ENCODE measurements at places on chromosomes 16 and 17.

DNA sequence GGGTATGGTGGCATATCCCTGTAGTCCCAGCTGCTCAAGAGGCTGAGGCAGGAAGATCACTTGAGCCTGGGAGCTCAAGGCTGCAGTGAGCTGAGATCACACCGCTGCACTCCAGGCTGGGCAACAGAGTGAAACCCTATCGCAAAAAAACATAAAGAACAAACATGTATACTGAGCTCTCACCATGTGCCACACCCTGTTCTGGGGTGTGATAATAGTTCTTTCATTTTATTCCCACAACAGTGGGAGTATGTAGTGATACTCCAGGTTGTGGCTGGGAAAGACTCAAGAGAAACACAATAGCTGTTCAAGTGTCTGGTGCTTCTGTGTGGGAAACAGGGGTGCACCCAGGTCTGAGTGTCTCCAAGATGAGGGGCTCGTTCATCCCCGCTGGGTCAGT, 90.7 kb downstream of the SOCS1 start:
- DNase-seq = no peak

- no peak for DNase-seq
Measured at GRCh38 chr16:75118943-75119539, 2.5 kb upstream of the LDHD start.

DNA sequence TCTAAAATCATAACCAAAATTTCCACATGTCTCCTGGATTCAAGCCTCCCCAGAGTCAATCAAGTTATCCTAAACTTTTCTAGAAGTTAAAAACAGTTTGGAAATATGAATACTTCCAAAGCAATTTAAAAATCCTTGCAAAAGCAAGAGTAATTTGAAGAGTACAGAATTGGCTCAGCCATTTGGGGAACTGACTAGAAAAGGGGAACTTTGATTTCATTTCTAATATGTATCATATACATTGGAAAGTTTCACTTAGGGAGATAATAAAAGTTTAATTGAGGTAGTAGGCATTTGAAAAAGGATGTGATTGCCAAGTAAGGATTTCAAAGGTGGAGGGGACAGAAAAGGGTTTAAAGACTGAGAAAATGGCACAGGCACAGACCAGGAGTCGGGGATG, 9.0 kb upstream of the SLFN12L start:
- no peak for DNase-seq

DNA sequence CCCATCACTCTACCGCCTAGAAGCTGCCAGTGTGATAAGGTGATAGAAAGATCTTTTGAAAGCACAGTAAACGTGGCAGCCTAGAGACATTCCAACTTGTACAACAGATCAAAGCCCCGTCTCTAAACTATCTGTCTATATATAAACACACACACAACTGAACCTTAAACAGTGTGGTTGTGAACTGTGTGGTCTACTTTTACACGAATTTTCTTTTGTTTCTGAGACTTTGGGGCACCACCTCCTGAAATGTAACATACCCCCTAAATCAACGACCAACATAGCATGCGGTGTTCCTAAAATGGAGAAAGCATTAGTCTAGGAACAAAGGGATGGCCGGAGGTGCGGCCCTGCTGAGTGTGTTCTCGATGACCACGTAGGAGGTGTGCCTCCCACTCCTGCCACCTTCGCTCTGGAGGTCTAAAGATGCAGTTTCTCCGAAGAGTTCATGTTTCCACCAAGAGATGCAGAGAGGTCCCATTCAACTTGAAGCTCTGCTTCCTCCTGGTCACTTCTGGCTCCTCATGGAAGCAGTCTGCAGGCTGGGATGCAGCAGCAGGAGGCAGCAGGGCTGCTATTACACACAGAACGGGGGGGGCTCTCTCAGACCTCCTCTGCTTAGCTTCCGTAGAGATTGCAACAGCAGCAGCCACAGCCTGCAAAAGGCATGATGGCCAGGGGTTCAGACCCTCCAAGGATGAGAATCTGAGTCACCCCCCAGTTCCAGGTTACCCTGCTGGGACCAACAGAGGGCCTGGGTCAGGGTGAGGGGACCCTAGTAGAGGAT, 22.6 kb upstream of the USP10 start:
- no peak for DNase-seq

DNA sequence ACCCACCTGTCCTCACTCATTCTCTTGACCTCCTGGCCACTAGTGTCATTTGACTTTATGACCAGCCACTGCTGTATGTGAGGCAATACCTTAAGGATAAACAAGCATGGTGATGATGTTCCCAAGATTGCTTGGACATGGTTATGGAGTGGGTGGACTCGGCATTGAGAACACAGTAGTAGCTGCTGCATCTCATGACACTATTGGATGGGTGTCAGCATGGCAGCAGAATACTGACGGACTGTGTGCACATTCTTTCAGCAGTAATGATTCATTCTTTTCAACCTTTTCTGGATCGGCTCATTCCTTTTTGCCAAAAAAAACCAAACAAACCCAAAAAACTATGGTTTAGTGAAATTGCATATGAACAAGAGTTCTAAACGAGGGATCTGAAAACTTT, 13.5 kb downstream of the SPECC1 start:
- no peak for DNase-seq

GRCh38 chr16:29775742-29776408, 2.2 kb upstream of the ZG16 start:
- DNase-seq = no peak

GRCh38 chr17:78537217-78537860, 39.9 kb downstream of the DNAH17 start:
- no peak for DNase-seq

DNA sequence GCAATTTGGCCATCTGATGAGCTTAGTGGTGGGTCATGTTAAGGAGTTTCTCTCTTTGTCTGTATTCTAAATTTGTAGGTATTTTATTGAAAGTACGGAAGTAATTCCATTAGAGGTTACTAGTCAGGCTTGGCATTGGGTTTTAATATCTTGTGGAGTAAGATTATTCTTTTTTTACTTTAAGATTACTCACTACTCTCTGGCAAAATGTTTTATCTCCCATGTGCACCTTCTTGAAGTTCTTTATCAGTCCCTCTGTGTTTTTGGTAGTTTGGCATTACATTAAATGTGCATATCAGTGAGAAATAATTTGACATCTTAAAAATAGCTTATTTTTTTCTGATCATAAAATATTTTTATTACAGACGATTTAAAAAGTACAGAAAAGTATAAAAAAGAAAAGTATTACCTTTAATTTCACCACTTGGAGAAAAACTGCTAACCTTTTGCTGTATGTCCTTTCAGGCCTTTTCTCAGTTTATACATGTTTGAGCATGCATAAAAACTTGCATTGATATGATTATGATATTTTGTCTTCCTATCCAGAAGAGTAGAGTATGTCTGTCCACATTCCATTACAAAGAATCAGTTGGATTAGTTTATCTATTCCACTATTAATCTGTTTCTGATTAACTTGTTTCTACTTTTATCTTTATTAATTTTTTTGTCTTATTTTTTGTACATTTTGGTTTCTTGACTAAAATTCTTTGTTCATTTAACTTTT, 198.3 kb downstream of the SPECC1 start:
- DNase-seq = no peak

DNA sequence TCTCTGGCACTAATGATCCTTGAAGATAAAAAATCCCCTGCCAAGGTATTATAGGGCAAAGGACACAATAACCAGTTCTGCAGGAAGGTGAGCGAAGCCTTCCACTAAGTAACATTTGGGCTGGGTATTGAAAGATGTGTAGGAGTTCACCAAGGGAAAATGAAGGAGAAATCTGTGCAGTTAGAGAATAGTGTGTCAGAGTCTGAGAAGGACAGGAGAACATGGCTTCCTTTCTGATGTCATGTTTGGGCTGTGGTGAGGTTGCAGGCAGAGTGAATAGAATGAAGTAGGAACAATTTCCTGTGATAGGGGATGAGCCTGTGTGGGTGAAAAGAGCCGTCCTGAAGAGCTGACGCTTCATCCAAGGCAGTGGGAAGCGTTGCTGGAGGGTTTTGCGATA, 24.1 kb upstream of the CIITA start:
- no peak for DNase-seq

GRCh38 chr17:17151055-17151454, 55.1 kb downstream of the PLD6 start:
- DNase-seq = no peak

- no peak for DNase-seq
Measured at GRCh38 chr16:66510711-66511601, 39.0 kb downstream of the TK2 start.
